ENCODE measurements at places on chromosomes 3 and 15.

GRCh38 chr3:5479229-5479799, 291.8 kb downstream of the EDEM1 start:
- DNase-seq: no peak

DNA sequence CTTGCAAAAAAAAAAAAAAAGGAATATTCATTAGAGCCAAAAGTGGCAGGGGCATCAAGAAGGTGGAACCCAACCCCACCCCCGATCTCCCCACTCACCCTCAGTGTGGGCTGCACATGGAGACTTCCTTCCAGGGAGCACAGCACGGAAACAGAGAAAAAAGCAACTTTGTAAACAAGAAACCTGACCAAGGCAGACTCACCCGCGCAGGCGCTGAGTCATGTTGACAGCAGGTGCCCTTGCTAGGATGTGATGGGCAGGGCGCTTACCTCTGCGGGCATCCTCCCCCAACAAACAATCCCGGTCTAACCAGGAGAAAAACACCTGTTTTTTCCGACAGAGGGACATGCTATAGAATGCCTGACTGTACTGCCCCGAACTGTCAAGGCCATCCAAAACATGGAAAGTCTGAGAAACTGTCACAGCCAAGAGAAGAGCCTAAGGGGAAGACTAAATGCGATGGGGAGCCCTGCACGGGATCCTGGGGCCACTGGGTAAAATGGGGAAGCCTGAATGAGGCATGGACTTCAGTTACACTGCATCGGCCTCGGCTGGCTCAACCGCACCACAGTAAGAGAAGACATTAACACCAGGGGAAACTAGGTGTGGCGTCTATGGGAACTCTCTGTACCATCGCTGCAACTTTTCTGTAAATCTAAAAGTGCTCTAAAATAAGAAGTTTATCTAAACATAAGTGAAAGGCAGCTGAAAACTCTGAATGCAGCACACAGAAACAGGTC, 66.7 kb upstream of the GATA2 start:
- DNase-seq: no peak

DNA sequence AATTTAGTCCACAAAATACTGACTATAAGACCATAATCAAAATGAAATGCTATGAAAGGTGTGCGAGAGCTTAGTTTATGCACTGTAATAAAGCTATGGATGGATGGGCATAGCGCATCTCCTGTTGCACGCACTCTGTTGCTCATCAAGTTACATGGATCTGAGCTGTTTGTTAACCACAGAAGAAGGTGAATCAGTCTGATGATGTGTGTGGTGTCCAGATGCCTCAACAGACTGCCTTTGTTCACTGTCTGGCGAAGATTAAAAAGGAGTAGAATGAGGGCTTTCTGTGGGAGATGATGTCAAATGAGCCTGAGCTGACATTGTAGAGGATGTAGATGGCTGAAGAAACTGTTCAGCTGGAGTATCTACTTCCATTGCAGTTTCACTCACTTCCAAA, 36.1 kb downstream of the NSMCE3 start:
- no peak for DNase-seq

- no peak for DNase-seq
These were observed 25.6 kb downstream of the GYG1 start for GRCh38 chr3:149016669-149017541.

DNA sequence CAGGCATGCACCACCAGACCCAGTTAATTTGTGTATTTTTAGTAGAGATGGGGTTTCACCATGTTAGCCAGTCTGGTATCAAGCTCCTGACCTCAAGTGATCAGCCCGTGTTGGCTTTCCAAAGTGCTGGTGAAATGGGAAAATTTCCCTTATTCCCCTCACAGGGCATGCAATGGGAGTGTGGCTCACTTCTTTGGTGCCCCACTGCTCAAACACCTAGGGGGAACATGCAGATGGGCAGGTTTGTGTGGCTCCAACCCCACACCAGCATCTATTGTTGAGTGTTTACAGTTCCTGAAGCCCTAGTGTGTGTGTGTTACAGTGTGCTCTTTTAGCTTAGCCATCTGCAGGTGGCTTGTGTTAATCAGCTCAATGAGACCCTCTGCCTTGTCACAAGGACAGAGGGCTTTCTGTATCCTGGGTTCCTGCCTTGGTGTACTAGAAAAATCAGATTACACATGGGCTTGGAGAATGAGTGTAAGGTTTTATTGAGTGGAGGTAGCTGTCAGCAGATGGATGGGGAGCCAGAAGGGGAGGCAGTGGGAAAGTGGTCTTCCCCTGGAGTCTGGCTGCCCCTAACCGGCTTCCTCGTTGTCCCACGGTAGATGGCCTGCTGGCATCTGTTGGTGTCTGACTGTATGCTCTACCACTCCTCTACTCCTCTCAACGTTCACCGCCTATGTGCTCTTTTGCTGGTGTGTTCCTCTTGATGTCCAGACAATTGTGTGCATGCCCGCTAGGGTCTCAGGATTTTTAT, 248.1 kb upstream of the CBLB start:
- no peak for DNase-seq

- no peak for DNase-seq
These were observed 33.0 kb upstream of the SV2B start for GRCh38 chr15:91067036-91067435.

DNA sequence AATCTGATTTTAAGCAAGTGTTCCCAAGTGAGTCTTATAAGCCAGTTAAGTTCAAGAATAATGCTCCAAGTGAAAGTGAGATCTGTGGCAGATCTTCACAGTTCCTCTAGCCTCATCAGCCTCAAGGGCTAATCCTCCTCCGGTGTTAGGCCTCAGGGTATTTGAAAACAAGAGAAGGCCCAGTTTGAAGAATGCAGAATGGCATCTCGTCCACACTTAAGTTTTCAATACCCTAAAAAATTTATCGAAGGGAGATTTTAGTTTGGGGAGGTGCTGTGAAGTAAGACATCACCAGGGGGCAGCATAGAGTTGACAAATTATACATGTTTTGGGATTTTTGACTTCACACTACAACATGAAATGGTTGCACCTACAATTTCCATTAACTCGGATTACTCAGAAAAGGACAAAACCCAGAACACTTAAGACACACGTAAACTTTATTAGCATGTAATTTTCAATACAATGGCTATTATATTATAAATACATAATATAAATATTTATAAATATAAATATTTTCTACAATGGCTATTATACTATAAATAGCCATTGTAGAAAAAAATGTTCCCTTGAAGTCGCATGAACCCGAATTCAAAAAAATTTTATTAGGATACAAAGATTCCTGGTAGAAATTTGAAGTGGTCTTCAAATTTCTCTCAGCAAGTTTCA, 2.3 kb upstream of the TMEM266 start:
- DNase-seq: peak; percentile 11

GRCh38 chr3:66210687-66211295, 10.0 kb upstream of the SLC25A26 start:
- DNase-seq: no peak

- DNase-seq: no peak
These were observed 322.1 kb downstream of the WDR72 start for GRCh38 chr15:53437366-53437765.

GRCh38 chr3:131582438-131582837, 79.7 kb upstream of the MRPL3 start:
- DNase-seq: no peak

DNA sequence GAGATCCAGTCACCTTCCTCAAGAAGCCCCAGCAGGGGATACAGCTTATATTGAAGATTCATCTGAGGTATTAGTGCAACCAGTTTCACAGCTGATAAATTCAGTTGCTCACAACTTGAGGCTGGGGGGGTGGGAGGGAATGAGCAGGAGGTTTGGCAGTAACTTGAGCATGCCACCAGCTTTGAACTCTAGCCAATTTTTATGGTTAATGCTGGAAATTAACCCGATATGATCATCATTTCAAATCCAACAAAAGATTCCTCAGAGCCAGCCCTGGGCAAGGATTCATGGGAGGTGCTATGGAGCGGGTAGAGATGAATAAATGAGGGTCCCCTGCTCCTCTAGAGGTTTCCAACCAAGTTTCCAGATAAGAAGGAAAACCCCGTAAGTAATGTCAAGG, 73.1 kb upstream of the HES1 start:
- no peak for DNase-seq

DNA sequence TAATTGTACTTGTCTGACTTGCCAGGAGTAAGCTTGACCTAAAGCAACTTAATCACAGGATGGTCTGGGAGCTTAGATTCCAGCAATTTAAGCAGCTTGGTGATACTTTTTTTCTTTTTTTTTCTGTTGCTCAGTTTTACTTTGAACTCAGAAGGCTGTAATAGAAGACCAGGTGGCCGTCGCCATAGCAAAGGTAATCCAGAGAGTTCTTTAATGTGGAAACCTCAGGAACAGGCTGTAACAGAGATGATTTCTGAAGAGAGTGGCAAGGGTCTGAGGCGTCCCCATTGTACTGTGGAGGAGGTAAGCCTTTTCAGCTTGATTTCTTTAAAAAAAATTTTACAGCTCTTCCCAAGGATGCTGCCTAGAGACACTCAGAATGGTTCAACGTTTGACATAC, 20.1 kb downstream of the SENP2 start:
- no peak for DNase-seq

DNA sequence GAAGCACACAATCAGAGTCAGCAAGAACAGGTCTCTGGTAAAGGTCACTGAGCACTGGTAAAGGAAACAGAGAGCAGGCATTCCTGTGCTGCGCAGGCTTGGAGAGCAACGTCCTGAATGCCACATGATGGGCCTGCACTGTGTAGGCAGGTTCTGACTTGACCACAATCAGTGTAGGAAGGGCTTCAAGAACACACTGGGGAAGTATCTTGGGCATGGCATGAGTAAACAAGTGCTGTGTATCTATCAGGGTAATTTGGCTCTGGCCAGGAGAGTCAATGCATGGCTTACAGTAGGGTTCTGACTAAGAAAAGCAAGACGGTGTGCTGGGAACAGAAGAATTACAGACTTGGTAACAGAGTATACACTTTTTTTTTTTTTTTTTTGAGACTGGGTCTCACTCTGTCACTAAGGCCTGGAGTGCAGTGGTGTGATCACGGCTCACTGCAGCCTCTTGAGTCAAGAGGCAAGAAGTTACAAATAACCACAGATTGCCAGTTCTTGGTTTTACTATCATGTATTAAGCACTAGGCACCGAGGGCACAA, 30.6 kb downstream of the TBC1D2B start:
- DNase-seq: no peak

GRCh38 chr15:44729408-44730127, 6.8 kb upstream of the TRIM69 start:
- DNase-seq: no peak

- no peak for DNase-seq
These were observed 36.9 kb downstream of the NCK1 start for GRCh38 chr3:136898954-136899353.

- DNase-seq: no peak
These were observed 37.7 kb downstream of the NCK1 start for GRCh38 chr3:136899622-136900158.

DNA sequence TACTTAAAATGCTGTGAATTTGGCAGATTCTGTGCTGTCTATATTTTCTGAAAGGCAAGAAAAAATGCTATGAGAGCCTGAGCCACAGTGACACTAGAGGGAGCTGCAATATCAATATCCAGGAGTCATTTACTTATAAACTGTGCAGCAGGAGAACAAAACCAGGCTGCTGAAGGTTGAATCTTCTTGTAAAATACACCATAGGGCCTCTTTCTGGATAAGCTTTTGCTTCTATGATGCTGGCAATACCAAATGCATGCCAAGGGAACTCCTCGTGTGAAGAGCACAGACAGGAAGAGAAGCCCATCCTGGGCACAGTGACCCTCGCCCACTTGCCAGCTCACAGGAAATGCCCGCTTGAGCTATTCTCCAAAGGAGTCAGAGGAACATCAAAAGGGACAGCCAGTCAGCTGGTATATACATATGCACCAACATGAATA, 48.0 kb upstream of the TSPAN3 start:
- no peak for DNase-seq

DNA sequence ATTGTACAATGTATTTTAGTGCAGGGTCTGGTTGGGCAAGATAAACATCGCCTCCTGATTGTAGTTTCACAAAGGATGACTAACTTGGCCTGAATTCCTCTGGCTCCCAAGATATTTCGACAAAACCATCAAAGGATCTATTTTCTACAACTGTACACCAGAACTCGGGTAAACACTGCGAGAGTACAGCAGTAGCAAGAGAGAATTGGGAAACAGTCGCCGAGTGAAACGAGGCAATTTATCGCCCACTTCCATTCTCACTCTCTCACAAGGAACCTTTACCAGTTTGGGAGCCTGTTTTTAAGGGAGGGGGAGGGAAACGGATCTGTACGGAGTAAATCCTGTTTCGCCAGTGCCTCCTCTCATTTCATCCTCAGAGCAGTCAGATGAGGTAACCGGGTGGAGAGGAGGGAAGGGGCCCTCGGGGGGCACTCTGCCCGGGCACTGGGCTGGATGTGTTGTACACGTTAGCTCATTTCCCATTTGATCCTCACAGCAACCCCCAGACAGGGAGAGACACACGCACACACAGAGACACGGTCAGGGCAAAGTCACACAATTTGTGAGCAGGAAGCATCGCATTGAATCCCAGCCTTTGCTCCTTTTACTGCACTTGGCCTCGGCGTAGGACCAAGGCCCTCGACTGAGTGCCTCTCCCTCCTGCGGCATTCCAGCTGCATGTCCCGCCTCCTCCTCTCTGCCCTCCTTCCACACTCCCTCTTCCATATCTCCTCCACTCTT, 120.1 kb downstream of the LIPC start:
- no peak for DNase-seq

GRCh38 chr15:98772895-98773294, 124.6 kb downstream of the IGF1R start:
- no peak for DNase-seq

DNA sequence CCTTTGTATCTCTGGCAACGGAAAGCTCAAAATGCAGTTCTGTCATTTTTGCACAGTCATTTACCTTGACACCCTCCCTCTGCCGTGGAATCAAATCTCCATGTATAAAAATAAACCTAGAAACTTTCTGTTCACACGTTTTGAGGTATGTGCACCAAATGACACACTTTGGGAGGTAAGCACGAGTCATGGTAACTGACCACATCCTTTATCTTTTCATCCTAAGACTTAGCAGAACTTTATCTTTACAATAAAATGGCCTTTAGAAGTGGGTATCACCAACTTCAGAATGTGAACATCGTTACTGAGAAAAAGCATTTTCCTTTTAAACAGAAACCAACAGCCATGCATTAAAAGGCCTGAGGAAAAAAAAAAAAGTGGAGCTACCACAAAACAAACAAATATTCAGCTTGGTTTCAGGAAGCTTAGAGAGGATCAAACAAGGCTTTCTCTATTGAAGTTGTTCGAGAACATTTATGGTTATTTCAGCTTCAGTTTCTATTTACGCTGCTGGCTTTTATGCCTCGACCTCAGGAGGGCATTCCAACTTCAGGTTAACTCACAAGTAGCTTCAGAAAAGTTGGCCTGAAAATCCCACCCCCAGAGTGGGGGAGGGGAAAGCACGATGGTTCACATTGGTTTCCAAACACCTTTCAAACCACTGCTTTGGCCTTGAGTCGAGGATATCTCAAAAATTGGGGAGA, 171.1 kb upstream of the ICE2 start:
- peak; percentile 14 for DNase-seq

DNA sequence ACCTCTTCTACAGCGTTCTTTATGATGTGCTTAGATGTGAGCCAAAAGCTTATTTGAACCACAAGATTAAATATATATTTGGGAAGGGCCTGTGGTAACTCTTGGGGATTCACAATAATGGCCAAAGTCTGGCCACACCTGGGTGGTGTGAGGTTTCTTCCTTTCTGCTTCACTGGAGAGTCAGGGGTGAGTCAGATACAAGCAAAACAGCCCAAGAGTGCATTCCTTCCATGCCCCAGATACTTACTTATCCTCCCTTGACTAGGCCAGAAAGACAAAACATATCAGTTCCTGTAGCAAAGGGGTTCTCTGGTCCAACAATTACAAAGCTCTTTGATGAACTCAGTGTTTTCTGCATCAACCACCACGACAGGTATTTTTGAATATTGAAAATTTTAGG, 941 bp downstream of the ZBED2 start:
- DNase-seq: no peak
